ENCODE measurements at places on chromosomes 2 and 18. TPM values are rescaled to one million over a fixed set of nuclear protein-coding genes. Genes with fewer than 3 reads are reported as not detected.

SERPINB11 gene
- not detected for total RNA-seq

DIPK1C gene
- total RNA-seq = not detected

PIEZO2 gene
- 97.7 TPM for total RNA-seq

WDPCP gene
- 11.8 TPM for total RNA-seq

FAHD2B gene
- total RNA-seq = 7.5 TPM

SKOR2 gene
- not detected for total RNA-seq

ADRA2B gene
- 0.09 TPM for total RNA-seq

SGPP2 gene
- not detected for total RNA-seq

IL1RL2 gene
- total RNA-seq = 1.5 TPM

STEAP3 gene
- 18.2 TPM for total RNA-seq

B4GALT6 gene
- 2.5 TPM for total RNA-seq

OTX1 gene
- total RNA-seq = 0.14 TPM

TCF4 gene
- total RNA-seq = 63.3 TPM

ASB18 gene
- not detected for total RNA-seq

XPO1 gene
- 177 TPM for total RNA-seq

CRYGC gene
- not detected for total RNA-seq

GCG gene
- total RNA-seq = 0.14 TPM

NYAP2 gene
- not detected for total RNA-seq

SPC25 gene
- 0.28 TPM for total RNA-seq

DPP4 gene
- 251 TPM for total RNA-seq

ALPG gene
- total RNA-seq = not detected

HAAO gene
- total RNA-seq = 0.46 TPM

UGT1A6 gene
- total RNA-seq = 0.09 TPM

GPR45 gene
- not detected for total RNA-seq

SH3YL1 gene
- total RNA-seq = 39.3 TPM

MLPH gene
- total RNA-seq = 12.2 TPM

PELI1 gene
- 7.0 TPM for total RNA-seq

BOK gene
- total RNA-seq = 12.9 TPM

CNDP1 gene
- not detected for total RNA-seq

SLC9A2 gene
- total RNA-seq = not detected

RAD51AP2 gene
- total RNA-seq = not detected

STON1 gene
- total RNA-seq = 27.3 TPM

NEU2 gene
- not detected for total RNA-seq

SH3BP4 gene
- total RNA-seq = 25.4 TPM
